NCI-H187 treated with DMSO at 0.1 percent for 48 hours (cell line): ENCODE measurements at places on chromosomes 7 and 10.

- no peak for DNase-seq
Measured at GRCh38 chr7:84193747-84194146, 842 bp downstream of the SEMA3A start.

DNA sequence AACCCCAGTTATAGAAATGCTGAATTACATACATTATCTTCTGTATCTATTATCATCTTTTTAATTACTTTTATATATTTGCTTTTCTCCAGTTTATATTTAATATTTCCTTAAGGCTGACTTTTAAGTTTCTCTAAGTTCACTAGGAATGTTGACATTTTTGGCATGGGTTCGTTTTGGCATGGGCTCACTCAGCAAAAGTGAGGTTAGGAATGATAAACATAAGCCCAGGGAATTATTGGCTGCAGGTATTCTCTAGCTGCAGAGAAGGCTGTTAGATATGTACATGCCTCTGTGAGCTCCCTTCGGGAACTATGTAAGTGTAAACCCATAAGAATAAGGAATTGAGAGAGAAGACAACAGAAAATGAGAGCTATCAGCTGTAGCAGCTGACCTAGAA lies 63.6 kb upstream of the RAB18 start:
- no peak for DNase-seq

DNA sequence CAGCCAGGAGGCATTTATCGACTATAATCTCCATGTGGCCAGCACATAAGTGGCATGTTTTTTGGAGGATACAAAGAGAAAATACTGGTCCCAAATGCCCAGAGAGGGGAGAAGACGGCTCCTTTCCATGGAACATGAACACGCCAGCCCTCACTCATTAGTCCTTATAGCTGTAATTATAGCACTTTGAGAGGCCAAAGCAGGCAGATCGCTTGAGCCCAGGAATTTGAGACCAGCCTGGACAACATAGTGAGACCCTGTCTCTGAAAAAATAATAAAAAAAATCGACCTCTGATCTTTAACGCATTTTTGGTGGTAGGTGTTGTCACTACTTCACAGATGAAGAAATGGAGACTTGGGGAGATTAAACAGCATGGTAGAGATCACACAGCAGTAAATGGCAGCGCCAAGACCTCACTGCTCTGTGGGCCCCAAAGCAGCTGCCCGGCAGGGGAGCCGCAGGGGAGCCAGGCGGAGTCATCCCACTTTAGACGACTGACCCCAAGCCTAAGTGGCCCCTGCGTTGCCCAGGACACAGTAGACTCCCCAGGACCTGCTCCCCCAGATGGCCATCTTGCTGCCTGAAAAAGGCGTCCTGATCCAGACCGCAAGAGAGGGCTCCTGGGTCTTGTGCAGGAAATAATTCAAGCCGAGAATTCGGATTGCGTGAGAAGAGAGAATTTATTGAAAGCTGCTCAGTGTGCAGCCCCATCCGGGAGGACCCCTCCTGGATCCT lies 21.2 kb upstream of the PRKAG2 start:
- DNase-seq = no peak

DNA sequence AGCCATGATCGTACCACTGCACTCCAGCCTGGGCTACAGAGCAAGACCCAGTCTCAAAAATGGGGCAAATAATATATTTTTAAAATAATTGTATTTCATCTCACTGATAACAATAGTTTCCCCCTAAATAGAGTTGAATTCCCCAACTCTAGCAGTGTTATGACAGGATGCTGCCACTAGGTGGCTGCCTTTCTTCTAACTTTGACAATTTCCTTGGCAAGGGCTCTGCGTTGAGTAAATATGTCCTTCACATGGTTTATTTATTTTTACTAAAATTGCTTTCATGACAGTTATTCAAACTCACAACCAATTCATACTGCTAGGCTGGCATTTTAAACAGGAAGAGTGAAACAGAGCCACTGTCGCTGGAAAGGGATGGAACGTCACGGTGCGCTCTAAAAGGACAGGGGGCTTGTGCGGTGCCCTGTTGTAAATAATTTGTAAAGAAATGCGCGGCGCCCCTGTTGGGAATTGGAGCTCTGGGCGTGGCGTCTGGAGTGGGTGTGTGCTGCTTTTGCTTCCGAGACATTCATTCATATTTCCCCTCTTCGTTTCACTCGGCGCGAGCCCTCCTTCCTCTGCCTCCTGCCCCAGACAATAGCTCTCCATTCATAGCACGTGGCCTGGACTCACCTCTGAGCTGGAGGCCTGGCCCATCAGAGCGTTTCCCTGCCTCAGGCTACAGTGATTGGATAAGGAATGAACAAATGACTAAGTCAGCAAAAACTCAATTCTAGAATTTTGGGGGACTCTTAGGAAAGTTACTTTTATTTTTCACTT lies 20.5 kb upstream of the PITRM1 start:
- no peak for DNase-seq

- no peak for DNase-seq
Measured at GRCh38 chr10:14240253-14241189, 90.2 kb downstream of the FRMD4A start.

- no peak for DNase-seq
Measured at GRCh38 chr10:32298075-32298812, 48.7 kb downstream of the EPC1 start.

DNA sequence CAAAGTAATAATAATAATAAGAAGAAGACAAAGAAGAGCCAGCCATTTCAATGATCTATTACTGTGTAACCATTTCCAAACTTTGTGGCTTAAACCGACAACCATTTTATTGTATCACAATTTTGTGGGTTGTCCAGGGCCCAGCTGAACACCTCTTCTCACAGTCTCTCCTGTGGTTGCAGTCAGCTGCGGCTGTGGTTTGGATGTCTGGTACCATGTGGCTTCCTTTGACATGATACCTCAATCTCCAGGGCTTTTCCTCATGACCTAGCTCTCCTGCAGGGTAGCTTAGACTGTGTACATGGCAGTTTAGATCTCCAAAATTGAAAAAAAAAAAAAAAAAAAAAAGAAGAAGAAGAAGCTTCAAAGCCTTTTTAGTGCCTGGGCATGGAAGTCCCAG lies 72.6 kb upstream of the NFKB2 start:
- no peak for DNase-seq

- no peak for DNase-seq
Measured at GRCh38 chr7:34269084-34269483, 363.7 kb downstream of the BMPER start.

- DNase-seq = no peak
Measured at GRCh38 chr10:122130474-122131110, 140.5 kb upstream of the BTBD16 start.

DNA sequence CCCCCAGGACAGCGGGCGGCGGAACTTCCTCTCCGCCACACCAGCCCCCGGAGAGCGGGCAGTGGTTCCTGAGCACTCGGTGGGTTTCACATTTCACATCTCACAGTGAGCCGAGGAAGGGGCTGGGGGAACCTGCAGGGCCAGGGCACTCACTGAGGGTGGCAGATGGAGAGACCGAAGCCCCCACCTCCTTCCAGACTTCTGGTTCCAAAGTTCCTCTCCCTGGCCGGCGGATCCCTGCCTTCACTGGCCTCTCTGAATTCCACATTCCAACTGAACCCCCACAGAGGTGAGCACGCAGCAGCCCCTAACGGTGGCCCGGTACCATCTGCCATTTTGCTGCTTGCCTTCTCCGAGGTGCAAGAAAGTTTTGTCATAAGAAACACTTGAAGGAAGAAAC lies 461.0 kb downstream of the PTPRN2 start:
- DNase-seq = no peak

DNA sequence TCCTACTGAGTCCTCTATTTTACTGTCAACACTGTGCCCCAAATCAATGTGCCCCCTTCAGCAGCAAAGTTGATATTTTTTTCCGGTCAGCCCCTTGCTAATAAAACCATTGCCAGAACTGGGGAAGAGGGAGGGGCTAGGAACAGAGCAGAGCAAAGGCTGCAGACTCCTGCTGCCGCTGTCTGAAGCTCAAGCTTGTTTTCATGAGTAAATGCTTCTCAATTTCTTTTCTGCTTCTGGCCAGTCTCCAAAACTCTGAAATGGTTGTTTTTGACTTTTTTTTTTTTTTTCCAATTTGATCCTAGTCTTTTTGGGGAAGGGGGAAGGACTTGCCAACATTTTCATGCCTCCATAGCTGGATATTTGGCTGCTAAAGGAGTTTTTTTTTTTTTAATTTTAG lies 26.7 kb upstream of the PROSER2 start:
- no peak for DNase-seq

DNA sequence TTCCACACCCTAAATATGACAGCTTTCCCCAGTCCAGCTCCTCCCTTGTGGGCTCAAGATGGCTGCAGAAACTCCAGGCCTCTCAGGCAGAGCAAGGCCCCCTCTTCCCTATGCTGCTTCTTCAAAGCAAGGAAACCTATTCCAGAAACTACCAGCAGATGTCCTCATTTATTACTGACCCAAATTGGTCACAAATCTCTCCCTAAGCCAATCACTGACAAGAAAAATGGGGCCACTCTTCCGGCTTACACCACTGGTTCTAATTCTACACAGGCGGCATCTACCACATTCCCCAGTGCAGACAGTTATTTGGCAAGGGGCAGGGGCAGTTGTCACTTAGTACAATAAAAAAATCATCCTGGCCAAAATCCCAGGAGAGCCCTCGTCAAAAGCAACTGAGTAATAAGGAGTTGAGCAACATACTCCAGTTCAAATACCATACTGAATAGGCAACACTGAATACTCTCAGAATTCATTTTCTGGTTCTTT lies 150.4 kb downstream of the SFMBT2 start:
- DNase-seq = no peak

DNA sequence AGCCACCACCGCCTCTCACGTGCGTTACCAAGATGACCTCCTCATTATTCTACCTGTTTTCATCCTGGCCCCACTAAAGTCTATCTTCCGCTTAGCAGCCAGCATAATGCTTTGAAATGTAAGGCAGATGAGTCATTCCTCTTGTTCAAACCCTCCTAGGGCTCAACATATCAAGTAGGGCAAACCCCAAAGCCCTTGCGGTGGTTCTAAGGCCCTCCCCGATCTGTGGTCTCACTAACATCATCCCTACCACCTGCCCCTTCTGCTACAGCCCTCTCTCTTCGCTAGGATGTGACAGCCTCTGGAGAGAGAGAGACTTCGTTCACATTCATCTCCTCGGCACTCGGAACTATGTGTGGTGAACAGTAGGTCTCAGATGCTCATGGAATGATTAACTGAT lies 94.8 kb downstream of the SVIL start:
- no peak for DNase-seq

DNA sequence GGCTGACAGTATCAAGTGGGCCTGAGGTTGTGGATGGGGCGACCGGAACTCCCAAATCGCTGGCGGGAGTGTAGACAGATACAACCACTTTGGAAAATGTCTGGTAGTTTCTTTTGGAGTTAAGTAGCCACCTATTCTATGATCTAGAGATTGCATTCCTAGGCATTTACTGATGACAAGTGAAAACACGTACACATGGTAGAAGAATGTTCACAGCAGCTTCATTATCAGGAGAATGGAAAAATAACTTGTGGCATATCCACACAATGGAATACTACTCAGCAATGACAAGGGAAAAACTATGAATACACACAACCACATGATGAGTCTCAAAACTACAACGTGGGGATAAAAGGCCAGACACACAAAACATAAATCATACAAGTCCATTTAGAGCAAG lies 146.0 kb downstream of the MYOF start:
- DNase-seq = no peak

DNA sequence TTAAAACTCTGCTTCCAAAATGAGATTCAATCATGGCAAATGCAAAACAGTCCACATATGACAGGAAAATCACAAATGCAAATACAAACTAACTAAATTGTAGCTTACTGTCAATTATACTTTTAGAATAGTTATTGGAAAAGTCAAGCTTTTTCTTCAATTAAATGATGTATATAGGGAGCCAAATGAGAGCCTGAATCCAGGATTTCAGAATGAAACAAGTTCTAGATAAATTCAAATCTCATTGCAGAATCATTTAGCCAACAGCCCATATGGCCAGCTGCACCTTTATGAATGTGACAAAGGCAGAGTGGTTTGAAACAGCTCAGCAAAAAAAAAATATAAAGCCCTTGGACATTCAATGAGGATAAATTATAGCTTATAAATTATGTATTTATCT lies 82.2 kb upstream of the SCIN start:
- no peak for DNase-seq

- DNase-seq = peak; percentile 44
Measured at GRCh38 chr7:27095897-27096767, at the start of gene HOXA1. TSS of gene HOXA1 (minus strand) at chr7:27096000. CDS start at chr7:27095912, 88 bp downstream.

DNA sequence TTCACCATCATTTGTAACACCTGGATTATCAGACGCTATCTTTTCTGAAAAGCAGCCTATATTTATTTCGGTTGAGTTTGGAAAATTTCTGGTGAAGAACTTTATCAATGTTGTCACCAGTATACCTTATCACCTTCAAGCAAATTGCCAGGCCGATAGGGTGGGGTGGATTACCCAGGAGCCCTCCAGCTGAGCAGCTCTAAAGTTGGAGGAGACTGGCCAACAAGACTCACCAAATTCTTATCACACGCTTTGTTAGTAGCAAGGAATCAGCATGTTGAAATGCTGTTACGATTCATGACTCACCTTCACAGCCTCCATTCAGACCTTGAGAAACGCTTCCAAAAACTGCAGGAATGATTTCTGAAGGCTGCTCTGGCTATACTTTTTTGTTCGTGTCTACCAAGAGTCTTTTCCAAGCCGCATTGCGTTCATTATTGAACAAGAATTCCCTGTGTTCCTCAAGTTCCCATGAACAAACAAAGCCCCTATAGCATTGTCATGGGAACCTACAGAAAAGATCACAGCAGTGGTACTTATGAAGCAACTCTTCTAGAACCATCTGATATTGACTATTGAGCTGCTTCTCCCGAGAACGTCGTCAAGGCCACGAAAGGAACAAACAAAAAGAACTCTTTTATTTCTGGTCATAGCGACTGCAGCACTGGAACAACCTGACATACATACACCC lies 291.4 kb downstream of the SFMBT2 start:
- DNase-seq = no peak

DNA sequence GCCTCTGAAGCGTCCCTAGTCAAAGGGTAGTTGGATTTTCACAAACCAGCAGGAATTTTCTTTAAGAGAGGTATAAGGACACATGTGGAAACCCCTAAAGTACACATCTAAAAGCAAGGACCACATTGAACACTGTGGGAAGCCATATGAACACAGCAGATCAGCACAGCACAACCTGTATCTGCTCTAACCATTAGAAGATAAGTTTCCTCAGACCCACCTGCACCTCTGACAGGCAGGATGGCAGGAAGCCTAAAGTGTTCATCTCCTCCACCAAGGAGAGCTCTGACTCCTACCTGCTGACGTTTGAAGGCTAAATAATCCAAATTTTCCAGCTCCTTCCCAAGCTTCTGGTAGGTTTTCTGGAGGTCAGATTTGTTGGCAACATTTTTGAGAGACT lies 174.4 kb downstream of the CTNNA3 start:
- no peak for DNase-seq

- no peak for DNase-seq
Measured at GRCh38 chr7:70749831-70750230, 382.1 kb upstream of the GALNT17 start.

DNA sequence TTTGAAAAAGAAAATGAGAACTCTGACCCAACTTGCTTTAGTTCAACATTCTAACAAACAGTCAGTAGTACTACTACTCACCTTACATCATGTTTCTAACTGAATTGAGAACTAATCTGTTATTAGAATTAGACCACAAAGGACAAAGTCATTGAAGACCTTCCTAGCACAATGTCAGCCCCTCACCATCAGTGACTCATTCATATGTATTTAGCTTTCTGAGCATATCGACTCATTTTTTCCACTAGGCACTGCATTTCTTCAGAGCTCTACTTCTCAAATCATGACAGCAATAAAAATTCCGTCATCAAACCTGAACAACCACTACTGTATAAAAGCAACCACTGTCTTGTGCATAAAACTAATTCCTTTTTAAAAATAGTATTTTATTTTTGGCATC lies 4.4 kb upstream of the LRRN3 start:
- no peak for DNase-seq
